ENCODE measurements at places on chromosomes 16 and 17. TPM values are rescaled to one million over a fixed set of nuclear protein-coding genes. Genes with fewer than 3 reads are reported as not detected.

DNA sequence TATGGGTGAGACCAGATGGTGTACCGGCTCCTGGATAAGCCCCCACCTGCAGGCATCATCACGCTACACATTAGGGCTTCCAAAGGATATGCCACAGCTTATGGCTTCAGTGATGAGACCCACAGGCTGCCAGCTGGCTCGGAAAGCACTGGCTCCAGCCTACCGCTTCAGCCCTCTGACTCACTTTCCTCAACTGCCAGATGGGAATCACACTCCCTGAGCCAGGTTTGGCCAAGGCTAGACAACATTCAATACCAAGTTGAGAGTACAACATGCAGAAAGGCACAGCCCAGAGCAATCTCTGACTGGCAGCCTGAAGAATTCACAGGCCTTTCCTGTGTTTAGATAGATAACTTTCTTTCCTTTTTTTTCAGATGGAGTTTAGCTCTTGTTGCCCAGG, 10.3 kb downstream of the CENPV start:
- peak; percentile 83 for DNase-seq

GRCh38 chr16:81123092-81123852, 27.1 kb upstream of the GCSH start:
- no peak for DNase-seq

DNA sequence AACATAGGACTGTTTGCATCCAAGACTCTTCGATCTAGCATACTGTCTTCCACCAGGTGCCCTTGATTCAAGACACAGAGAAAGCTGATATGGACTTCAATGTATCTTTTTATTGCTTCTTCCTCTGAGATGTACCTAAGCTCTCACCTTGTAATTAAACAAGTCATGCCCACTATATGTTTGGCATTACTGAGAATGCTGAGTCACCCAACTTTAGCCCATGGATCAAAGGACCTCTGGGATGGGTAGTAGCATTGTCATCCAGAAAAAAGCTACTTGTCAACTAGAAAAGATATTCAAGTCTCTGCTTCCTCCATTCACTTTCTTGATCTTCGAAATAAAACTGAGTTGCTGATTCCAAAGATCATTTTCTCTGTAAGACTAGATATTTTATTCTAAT, 37.8 kb downstream of the CDH8 start:
- DNase-seq = no peak

GRCh38 chr17:13725288-13725990, 123.7 kb upstream of the HS3ST3A1 start:
- no peak for DNase-seq

- DNase-seq = no peak
These were observed 261.8 kb upstream of the MYOCD start for GRCh38 chr17:12403881-12404398.

- DNase-seq = no peak
These were observed 1017.1 kb upstream of the EEF2KMT start for GRCh38 chr16:6114691-6115090.

DNA sequence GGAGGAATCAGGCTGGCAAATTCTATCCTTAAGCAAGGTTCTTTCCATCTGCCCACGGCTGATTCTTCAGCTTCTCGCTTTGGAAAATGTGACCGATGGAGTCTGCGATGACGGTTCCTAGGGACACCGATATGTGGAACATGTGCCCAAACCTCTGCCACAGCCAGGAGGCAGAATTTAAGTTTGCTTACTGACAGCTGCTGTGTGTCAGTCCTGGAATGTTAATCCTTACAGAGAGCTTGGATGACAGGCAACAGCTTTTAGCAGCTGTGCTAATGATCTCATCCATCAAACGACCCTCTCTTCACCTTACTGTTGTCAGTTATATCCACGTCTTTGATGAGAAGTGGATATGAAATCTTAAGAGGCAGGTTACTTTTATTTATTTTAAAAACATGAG, 11.4 kb upstream of the MYH13 start:
- DNase-seq = no peak

GRCh38 chr17:78365561-78366108, 5.8 kb upstream of the SOCS3 start:
- DNase-seq = no peak

DNA sequence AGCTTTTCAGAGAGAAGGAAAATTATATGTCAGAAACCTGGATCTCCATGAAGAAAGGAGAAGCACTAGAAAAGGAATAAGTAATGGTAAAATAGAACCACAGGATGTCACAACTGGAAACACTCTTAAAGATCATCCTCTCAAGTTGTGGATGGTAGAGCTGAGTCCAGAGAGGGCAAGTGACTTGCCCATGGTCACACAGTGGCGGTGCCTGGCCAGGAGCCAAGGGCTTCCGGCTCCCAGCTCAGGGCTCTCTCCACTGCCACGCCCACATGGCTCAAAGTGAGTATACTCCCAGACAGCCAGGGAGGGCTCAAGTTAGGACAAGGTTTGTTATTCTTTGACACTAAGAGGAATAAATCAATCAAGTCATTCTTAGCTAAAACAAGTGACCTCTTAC, 159.8 kb downstream of the COPRS start:
- no peak for DNase-seq

DNA sequence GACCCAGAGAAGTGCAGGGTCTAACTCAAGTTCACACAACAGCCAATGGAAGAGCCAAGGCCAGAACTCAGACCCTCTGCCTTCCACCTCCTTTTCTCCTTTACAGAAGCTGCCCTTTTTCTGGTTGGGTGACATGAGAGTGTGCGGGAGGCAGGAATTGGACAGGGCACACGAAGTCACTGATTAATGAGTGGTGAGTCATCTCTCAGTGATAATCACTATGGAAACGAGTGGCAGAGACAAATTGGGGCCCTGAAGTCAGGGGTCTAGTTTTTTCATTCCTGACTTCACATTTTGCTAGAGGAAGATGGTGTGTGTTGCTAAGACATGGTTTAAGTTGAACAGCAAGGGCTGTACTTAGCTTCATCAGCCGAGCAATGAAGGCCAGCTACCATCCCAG, 312.7 kb upstream of the CCL2 start:
- DNase-seq = no peak

DNA sequence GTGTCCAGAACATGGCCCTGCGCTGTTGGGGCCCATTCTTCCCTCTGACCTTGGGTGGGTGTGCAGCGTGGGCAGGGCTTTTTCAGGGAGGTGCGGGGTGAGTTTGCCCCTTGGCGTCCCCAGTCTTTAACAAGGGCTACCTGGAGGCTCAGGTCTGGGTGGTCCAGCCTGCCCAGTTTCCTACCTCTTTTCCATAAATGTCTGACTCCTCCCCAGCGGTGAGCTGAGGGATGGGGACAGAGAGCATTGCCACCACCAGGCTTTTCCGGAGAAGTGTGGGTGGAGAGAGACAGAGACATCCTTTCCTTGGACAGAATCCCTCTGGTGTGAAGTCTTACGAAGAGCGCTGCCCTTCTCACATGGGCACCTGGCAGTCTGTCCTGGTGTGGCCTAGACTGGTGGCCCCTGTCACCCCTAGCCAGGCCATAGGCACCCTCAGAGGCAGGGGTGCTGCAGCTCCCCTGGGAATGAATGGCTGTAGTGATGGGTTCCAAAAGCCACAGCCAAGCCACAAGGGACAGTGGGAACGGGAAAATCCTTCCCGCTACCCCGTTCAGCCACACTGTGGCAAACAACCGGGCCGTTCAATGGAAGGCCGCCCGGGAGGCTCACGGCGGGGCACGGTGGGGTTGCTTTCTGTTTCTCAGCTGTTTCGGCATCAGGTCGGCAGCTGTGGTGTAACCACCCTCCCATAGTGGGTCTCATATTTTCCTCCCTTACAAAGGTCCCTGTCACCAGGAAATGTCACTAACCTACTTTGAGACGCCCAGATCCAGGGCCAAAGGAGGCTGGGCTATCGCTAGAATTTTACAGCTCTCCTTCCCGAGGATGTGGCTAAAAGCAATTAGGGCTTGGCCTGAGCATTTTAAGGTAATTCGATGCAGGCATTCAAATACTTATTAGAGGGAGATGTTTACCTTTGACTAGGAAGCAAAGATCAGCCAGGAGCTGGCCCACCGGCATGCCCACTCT, 61.9 kb upstream of the GSE1 start:
- DNase-seq = no peak

GRCh38 chr17:41624208-41625101, at the start of gene KRT17:
Gene KRT17 (minus strand): TSS chr17:41624575. CDS start chr17:41624509, 66 bp downstream.
- peak; percentile 70 for DNase-seq

Gene ZNF750
- total RNA-seq = not detected

Gene KRTAP3-1
- total RNA-seq = not detected

Gene KRTAP17-1
- not detected for total RNA-seq

Gene ZFPM1
- total RNA-seq = 4.3 TPM

Gene KCNG4
- total RNA-seq = not detected

Gene PYDC1
- total RNA-seq = not detected

Gene CCDC102A
- 16.9 TPM for total RNA-seq

Gene TNP2
- not detected for total RNA-seq

Gene PRCD
- total RNA-seq = 1.6 TPM

Gene PDILT
- not detected for total RNA-seq

All from posterior vena cava (tissue), 2 donors.